Esophagus mucosa (tissue), 1 donor: ENCODE measurements at places on chromosomes 11 and 22. TPM values are rescaled to one million over a fixed set of nuclear protein-coding genes. Genes with fewer than 3 reads are reported as not detected.

Gene MUC5AC
- not detected for total RNA-seq

- ATAC-seq = no peak
These were observed 19.6 kb downstream of the P2RY2 start for GRCh38 chr11:73237471-73238290.

Gene OR52I2
- not detected for total RNA-seq

Gene RNF169
- total RNA-seq = 12.4 TPM

- ATAC-seq = no peak
These were observed 11.3 kb downstream of the PRAME start for GRCh38 chr22:22547692-22548300.

DNA sequence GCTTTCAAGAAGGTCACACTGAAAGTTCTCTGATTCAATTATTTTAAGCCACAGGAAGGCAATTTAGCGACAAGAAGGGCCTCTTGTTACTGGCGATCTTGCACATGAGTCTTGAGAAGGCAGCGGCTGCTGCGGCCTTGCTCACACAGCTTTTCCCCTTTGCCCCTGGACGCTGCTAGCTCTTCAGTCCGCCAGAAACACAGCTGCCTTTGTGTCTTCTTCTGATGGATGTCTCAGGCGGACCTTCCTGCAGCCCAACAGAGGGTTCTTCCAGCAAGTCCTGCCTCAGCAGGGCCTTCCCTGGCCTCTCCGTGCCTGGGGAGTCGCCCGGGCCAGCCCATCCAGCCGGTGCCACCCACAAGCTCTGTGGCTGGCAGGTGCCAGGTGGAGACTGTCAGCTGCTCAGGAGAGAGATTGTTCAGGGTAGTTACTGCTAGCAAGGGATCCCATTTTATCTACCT is 59.4 kb downstream of the PKNOX2 start:
- ATAC-seq = no peak

Gene PATE2
- not detected for total RNA-seq

GRCh38 chr11:6557761-6558674 is 45.4 kb downstream of the RRP8 start:
- ATAC-seq = no peak

DNA sequence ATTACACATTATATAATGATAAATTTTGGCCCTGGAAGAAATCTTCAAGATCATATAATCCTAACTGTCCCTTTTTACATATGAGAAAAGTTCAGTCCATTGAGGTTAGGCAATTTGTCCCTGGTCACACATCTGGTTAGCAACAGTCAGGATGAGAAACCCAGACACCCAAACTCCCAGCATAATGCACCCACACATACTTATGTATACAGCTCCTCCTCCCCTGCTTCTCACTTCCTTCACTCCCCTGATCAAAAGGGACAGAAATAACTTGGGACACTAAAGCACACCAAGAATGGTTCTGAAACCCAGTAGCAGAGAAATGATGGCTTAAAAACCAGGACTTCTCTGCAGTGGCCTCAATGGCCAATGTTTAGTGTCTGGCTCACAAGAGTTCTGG is 11.1 kb downstream of the NUMA1 start:
- peak; percentile 43 for ATAC-seq

- no peak for ATAC-seq
These were observed 165.7 kb downstream of the INSC start for GRCh38 chr11:15280393-15280792.

- ATAC-seq = no peak
These were observed 171.5 kb upstream of the B3GAT1 start for GRCh38 chr11:134583397-134583990.

DNA sequence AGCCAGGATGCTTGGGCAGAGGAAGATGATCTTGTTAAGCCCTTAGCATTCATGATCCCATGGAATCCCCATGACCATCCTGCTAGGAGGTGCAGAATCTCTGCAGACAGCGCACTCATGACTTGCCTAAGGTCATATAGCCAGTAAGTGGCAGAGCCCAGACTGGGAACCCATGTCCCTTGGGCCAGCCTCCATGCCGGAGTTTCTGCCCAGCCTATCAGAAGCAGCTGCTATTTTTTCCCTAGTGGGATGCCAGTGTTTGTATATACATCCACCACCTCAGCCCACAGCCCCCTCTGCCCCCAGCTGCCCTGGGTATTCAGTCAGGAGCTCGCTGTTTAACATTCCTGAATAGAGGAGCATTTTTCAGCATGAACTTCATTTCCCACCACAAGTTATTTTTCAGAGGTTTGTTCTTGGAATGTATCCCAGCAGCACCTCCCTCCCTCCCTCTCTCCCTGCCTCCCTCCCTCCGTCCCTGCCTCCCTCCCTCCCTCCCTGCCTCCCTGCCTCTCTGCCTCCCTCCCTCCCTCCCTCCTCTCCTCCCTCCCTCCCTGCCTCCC is 34.4 kb upstream of the SUSD2 start:
- ATAC-seq = no peak

GRCh38 chr22:49377306-49377705 is 450.4 kb downstream of the BRD1 start:
- ATAC-seq = no peak

Gene KRTAP5-9
- total RNA-seq = 0.36 TPM
